NCI-H510A (cell line): ENCODE measurements at places on chromosomes 3 and 15.
A peak's percentile ranks its signal among the peaks of the same experiment; 100 is the strongest.

- no peak for DNase-seq
Observed at GRCh38 chr3:193970773-193971206, 165.2 kb upstream of the HES1 start.

GRCh38 chr3:13219902-13220296 lies 146.7 kb upstream of the IQSEC1 start:
- DNase-seq = no peak

- DNase-seq = no peak
Observed at GRCh38 chr15:40248006-40248783, 9.3 kb downstream of the PAK6 start.

DNA sequence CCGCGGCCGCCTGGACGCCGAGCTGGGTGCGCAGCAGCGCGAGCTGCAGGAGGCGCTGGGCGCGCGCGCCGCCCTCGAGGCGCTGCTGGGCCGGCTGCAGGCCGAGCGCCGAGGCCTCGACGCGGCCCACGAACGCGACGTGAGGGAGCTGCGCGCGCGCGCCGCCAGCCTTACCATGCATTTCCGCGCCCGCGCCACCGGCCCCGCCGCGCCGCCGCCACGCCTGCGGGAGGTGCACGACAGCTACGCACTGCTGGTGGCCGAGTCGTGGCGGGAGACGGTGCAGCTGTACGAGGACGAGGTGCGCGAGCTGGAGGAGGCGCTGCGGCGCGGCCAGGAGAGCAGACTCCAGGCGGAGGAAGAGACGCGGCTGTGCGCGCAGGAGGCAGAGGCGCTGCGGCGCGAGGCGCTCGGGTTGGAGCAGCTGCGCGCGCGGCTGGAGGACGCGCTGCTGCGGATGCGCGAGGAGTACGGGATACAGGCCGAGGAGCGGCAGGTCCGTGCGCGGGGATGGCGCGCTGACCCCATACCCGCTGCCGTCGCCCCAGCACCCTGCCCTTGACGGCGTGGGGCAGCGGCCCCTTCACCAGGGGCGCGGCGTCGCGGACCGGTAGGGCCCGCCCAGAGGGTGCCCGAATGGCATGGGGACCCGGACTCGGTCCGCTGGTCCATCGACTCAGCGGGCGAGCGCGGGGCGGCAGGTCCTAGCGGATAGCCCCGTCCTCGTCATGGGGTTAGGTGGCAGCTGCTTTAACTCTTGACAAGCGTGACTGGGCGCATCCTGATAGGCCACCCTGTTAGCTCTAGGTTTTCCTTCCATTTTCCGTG lies 848 bp downstream of the SYNM start:
- DNase-seq = peak; percentile 3

GRCh38 chr15:90219421-90220141 lies 14.2 kb downstream of the CIB1 start:
- no peak for DNase-seq

GRCh38 chr3:115146418-115147328 lies at the start of gene ZBTB20:
TSS of gene ZBTB20 (minus strand) at chr3:115147288.
- DNase-seq = peak; percentile 45

- no peak for DNase-seq
Observed at GRCh38 chr3:58559586-58559985, 17.6 kb downstream of the FAM107A start.

GRCh38 chr15:39252134-39252470 lies 328.8 kb upstream of the THBS1 start:
- no peak for DNase-seq

GRCh38 chr15:81813215-81813614 lies 232.6 kb downstream of the MEX3B start:
- DNase-seq = peak; percentile 25

DNA sequence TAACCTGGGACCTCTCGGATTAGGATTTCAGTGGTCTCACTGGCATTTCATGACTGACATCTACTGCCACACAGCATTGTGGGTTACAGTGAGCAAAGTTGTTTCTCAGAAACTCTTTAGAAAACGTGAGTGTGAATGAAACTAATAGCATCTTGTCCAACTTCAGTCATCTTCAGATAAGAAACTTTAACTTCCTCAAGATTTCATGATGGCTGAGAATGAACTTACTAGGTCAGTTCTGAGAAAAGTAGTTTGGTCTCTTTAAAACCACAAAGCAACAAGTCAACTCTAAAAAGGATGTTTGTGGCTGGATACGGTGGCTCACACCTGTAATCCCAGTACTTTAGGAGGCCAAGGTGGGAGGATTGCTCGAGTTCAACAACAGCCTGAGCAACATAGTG lies 14.2 kb upstream of the HOMER2 start:
- DNase-seq = no peak

- no peak for DNase-seq
Observed at GRCh38 chr3:107411779-107412178, 34.5 kb downstream of the CCDC54 start.

- no peak for DNase-seq
Observed at GRCh38 chr3:106425026-106425425, 556.2 kb upstream of the CBLB start.

GRCh38 chr15:25437777-25438600 lies 835 bp downstream of the UBE3A start:
- DNase-seq = peak; percentile 16

DNA sequence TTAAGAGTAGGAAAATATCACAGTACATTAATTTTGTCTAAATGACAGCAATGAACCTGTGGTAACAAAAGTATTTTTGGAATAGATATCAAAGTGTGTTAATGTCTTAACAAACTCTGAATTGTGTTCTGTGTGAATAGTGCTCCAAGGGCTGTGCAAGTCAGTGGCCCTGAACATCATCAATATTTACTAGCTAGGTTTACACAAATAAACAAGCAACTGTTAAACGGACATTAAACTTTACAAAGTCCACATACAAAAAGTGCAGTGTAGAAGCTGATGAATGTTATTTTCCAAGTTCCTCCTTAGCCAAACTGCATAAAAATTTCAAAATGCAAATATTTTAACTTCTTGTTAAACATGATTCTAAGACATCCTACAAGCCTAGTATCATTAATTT lies 2.1 kb upstream of the GTF2A2 start:
- DNase-seq = no peak

GRCh38 chr3:188350961-188351360 lies 197.0 kb downstream of the LPP start:
- DNase-seq = no peak

- no peak for DNase-seq
Observed at GRCh38 chr3:149089395-149089794, 3.1 kb upstream of the HLTF start.

- DNase-seq = no peak
Observed at GRCh38 chr15:70400766-70401541, 303.2 kb upstream of the TLE3 start.

DNA sequence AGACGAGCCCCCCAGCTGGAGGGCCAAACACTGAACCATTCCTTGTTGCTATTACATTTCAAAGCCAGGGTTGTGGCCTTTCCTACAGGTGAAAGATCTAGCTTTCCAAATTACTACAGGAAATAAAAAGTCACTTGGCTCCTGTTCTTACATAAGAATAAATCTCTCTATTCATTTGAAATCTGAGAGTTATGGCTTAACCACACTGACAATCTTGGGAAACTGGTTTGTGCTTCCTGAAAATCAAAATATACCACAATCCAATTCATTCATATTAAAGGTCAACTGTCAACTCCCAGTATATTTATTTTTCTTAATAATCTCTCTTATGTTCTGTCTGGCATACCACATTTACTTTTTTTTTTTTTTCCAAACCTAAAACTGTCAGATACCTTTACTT lies 103.7 kb upstream of the LMOD3 start:
- no peak for DNase-seq

DNA sequence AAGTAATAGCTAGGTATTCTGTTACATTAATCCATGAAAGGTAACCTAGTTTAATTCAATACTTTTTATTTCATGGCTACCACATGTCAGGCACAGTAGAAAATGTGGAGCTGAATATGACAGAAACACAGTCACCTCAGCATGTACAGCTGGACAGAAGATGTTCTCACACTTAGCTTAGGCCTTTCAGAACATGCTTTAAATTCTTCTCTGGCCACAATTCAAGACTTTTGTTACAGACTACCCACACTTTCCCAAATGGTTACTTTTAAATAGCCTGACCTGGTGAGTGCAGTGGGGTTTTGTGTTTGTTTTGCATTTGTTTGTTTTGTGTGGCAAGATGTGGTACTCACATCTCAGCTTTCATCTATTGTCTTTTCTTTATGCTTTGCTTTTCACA lies 1079.5 kb downstream of the IGSF11 start:
- no peak for DNase-seq

GRCh38 chr3:25962255-25962654 lies 172.4 kb downstream of the OXSM start:
- DNase-seq = no peak

GRCh38 chr15:60477164-60477563 lies 1.8 kb downstream of the ICE2 start:
- DNase-seq = no peak

DNA sequence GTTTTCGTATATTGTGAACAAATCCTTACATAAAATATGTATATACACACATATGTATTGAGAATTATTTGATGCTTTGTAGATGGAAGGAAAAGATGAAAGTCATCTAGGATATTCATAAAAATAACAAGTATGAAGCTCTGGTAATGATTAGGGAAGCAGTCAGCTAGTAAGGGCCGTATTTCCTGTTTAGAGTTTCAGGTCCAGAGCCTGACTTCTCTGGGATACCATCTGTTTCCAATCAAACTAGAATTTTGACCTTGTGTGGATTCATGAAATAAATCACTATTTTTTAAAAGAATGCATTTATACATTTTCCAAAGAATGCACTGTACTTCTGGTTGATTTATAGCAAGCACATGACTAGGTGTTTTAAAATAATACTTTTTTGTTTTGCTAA lies 156.1 kb upstream of the CGNL1 start:
- DNase-seq = no peak
